ENCODE measurements at places on chromosomes 5 and 9.

GRCh38 chr9:129218918-129219317, 40.9 kb upstream of the IER5L start:
- DNase-seq, result no peak

GRCh38 chr5:143436871-143437270, 33.4 kb upstream of the NR3C1 start:
- no peak for DNase-seq

DNA sequence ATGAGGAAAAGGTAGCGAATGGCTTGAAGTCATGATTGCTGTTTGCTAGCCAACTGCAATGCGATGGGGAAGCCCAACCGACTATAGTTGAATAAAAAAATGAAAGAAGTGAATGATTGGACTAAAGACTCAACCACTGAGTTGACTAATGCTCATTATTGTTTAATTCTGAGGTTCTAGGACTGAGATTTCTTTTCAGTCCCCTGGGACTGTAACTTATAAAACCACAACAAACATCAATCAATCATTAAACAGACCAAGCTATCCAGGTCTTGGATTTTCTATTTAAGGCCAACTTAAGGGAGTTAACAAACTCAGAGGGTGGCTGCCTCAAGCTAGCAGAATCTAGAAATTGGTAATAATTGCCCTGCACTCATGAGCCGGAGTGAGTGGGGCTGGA, 154.2 kb downstream of the DOCK2 start:
- DNase-seq, result no peak

DNA sequence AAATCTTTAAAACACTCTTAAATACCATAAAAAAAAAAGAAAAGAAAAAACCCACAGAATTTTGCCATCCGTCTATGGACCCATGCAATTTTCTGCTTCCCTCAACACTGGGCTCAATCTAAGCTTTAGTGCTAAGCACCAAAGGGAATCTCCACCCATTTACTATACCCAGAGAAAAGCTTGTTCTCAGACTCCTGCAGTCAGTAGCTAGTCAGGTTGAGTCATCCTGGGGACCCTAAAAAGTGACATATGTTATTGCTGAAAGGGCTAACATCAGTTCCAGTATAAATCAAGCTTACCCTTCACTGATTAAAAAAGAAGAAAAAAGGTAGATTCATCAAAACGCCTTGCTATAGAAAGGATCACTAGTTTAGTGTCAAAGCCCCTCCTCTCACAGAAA, 177.6 kb downstream of the MUSK start:
- DNase-seq, result no peak

- no peak for DNase-seq
Observed at GRCh38 chr5:35847491-35847890, 9.2 kb upstream of the IL7R start.

Data from anterior cingulate cortex (tissue), 58 donors.